ENCODE measurements at places on chromosomes 1 and 21. TPM values are rescaled to one million over a fixed set of nuclear protein-coding genes. Genes with fewer than 3 reads are reported as not detected.
A peak's percentile ranks its signal among the peaks of the same experiment; 100 is the strongest.

GRCh38 chr1:63051886-63052285 is 268.0 kb downstream of the ATG4C start:
- no peak for DNase-seq

The PER3 gene
- 35.6 TPM for total RNA-seq

- DNase-seq, result peak; percentile 85
Observed at GRCh38 chr1:116375887-116376728, 3.1 kb downstream of the ATP1A1 start.

The PM20D1 gene
- total RNA-seq, result 0.30 TPM

The IL20 gene
- not detected for total RNA-seq

DNA sequence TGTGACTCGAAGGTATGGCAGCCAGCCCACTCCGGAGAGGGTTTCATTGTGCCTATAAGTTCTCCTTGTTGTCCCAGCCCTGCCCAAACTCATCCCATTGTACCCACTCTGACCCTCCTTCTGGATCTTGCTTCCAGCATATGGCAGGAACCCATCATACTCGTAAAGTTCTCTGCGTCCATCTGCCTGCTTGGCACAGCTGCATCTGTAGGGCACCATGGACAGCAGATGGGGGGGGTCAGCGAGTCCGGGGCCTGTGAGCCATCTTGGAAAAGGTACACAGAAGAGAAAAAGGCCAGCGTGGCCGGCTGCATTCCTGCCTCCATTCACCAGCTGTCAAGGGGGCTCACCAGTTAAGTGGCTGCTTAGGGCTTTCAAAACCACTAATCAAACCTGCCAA is 94.9 kb upstream of the IGSF21 start:
- DNase-seq, result no peak

The DISP1 gene
- 31.1 TPM for total RNA-seq

DNA sequence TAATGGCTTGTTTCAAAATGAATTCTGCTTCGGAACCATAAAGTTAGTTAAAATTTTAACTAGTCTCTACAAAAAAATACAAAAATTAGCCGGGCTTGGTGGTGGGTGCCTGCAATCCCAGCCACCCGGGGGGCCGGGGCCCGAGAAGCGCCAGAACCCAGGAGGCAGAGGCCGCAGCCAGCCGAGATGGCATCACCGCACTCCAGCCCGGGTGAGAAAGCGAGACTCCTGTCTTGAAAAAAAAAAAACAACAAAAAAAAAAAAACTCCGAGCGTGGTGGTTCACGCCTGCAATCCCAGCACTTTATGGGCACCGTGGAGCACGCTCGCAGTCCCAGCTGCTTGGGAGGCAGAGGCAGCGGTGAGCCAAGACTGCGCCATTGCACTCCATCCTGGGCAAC is 781.4 kb downstream of the BRINP3 start:
- no peak for DNase-seq

- DNase-seq, result no peak
Observed at GRCh38 chr21:41628256-41628655, 120.3 kb upstream of the TMPRSS2 start.

Data from lower lobe of right lung (tissue), 2 donors.